Memory B cell (primary cell): ENCODE measurements at places on chromosomes 6 and 20.
A peak's percentile ranks its signal among the peaks of the same experiment; 100 is the strongest.

DNA sequence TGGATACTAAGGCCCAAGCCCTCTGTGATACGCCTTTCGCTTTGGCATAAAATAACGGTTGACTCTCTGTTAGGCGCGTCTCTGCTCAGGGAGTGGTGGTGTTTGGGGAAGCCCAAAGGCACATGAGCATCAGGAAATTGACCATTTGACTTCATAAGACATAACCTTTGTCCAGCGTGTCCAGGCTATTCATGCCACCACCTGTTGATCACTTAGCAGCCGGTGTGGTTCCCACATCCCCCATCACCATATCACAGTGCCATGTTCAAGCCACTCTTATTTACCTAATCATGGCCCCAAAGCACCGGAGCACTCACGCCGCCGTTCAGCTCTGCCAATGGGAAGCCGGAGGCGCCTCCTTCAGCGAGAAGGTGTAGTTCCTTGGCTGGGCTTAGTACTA is 27.9 kb downstream of the SLCO4A1 start:
- peaks cover 4% of the 10 kb centered on the region for H3K27me3 ChIP-seq
- no peaks in the 10 kb centered on the region for H3K4me1 ChIP-seq

DNA sequence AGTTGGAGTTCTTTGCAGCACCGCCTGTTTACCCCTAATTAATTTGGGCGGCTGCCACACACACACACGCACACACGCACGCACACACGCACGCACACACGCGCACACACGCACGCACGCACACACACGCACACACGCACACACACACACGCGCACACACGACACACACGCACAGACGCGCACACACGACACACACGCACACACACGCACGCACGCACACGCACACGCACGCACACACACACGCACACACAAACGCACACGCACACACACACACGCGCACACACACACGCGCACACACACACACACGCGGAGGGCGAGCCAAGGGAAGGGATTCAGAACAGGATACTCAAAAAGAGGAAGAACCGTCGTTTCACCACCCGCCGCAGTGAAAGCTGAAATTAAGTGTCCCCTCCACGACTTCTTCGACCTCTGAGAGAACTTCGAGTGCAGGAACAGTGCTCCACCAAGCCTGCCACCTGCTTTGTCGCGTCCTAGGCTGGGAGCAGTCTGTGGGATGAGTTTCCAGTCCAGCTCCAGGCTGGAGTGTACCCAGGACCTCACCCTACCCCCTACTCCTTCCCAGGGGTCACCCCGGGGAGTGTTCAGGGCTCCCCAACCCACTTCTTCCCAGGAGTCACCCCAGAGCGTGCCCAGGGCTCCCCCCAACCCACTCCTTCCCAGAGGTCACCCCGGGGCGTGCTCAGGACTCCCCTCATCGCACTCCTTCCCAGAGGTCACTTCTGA is 1.1 kb downstream of the RNASET2 start:
- no peaks in the 10 kb centered on the region for H3K27me3 ChIP-seq
- H3K4me3 ChIP-seq: peak overlapping the region; percentile 95
- peaks cover 21% of the 10 kb centered on the region for H3K36me3 ChIP-seq

DNA sequence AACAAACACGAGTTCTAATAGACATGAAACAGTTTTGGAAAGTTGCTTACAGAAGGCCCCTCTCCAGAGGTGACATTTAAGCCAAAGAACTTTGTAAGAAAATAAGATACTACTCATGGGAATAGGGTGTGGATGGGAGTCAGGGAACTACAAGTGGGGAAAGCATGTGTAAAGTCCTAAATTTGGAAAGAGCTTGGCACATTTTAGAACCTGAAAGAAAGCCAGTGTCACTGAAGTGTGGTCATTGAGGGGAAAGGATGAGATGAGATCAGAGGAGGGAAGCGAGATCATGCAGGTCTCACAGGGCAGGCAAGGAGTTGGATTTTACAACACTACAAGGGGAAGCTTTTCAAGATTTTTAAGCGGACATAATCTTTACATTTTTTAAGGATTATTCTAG is 38.0 kb downstream of the VGLL2 start:
- no peak overlapping the region for H3K4me3 ChIP-seq
- no peak overlapping the region for H3K27ac ChIP-seq
- no peaks in the 10 kb centered on the region for H3K36me3 ChIP-seq
- no peaks in the 10 kb centered on the region for H3K27me3 ChIP-seq

GRCh38 chr6:167779129-167779992 is 47.4 kb upstream of the AFDN start:
- peaks cover 15% of the 10 kb centered on the region for H3K27me3 ChIP-seq
- no peak overlapping the region for H3K4me3 ChIP-seq
- DNase-seq: no peak
- H3K4me1 ChIP-seq: no peaks in the 10 kb centered on the region
- H3K27ac ChIP-seq: no peak overlapping the region

GRCh38 chr6:131897621-131898020 is 53.6 kb downstream of the CCN2 start:
- H3K4me3 ChIP-seq: no peak overlapping the region
- DNase-seq: no peak
- H3K27ac ChIP-seq: no peak overlapping the region
- no peaks in the 10 kb centered on the region for H3K36me3 ChIP-seq

DNA sequence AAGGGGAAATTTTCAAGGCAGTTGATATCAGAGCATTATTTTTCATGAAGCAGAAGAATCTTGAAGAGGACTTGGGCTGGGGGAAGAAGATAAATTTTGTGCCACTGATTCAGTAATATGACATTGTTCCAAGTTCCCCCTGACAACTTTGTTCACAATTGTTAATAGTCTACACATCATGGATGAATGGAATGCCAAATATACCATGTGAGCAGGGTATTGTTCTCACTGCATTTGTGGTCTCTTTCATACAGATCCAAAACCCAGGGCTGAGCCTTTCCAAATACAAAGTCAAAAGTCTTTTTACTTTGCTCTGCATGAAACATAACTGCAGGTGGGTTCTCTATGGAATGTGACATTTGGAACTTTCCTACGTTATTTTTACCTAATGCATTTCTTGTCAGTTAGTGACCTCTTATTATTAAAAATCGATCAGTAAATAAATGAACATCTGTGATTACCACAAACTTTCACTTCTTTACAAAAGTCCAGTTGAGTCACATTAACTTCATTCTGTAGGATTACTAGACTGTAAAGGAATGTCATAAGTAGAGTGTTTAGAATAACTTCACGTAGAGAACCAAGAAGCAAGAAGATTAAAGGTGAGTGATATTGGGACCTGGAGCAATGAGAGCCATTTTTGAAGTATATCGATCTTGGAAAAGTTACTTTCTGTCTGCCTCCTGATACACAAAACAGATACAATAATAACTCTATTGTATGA is 100.9 kb downstream of the RCAN2 start:
- H3K4me1 ChIP-seq: no peaks in the 10 kb centered on the region
- no peak overlapping the region for H3K4me3 ChIP-seq
- peaks cover 2% of the 10 kb centered on the region for H3K27me3 ChIP-seq

- no peaks in the 10 kb centered on the region for H3K4me1 ChIP-seq
- no peak for DNase-seq
- no peaks in the 10 kb centered on the region for H3K36me3 ChIP-seq
Observed at GRCh38 chr6:1335367-1336037, 23.6 kb downstream of the FOXQ1 start.

DNA sequence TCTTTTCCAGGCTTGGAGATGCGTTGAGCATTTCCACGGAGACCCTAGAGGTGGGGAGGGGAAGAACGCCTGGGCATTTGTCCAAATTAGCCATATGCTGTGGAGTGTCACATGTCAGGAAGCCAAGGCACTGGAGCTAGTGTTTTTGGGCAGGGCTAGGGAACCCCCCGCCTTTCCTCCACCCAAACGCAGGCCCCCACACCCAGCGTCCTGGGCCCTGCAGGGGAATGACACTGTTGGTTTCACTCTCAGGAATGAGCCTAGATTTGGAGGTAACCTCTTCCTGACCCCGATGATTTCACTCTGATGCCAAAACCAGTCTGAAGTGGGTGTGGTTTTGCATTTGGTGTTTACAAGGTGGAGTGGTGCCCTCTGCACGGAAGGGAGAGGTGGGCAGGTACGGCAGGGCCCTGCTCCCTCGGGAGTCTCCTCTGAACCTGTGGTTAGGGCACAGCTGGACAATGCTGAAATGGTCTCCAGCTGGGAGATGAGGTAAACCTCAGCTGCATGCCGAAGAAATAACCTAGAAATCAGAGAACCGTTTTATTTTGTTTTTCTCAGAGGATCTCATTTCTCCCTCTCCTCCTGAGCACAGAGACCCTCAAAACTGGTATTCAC is 29.5 kb downstream of the MTHFD1L start:
- H3K4me3 ChIP-seq: no peak overlapping the region
- no peaks in the 10 kb centered on the region for H3K27me3 ChIP-seq
- H3K4me1 ChIP-seq: peaks cover 15% of the 10 kb centered on the region
- peaks cover 1% of the 10 kb centered on the region for H3K36me3 ChIP-seq

- H3K4me1 ChIP-seq: no peaks in the 10 kb centered on the region
- H3K27me3 ChIP-seq: peaks cover 2% of the 10 kb centered on the region
- H3K4me3 ChIP-seq: no peak overlapping the region
- no peak for DNase-seq
Observed at GRCh38 chr6:39214846-39215639, 14.2 kb downstream of the KCNK5 start.

DNA sequence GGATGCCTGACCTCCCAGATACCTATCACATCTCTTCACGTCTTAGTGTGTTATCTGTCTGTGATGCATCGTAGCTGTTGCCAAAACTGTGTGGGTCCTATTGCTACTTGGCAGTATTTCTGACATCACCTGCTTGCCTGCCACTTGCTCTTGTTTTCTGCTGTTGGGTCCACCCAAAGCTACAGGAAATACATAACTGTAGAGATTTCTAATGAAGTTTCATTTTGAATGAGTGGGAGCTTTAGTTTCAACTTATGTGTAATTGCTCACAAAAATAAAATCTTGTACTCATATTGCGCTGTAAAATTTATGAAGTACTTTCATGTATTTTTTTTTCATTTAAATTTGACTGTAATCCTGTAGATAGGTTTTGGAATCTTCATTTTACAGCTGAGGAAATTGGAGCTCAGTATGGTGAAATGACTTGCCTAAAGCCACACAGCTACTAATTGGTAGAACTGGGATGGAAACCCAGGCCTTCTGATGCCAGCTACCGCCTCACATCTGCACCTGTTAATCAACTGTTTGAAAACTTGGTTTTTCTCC is 113.6 kb upstream of the MAN1A1 start:
- no peak overlapping the region for H3K4me3 ChIP-seq
- peaks cover 6% of the 10 kb centered on the region for H3K4me1 ChIP-seq
- H3K27ac ChIP-seq: peak overlapping the region; percentile 38

GRCh38 chr6:41733707-41734665 is 1.4 kb downstream of the TFEB start:
- peak overlapping the region; percentile 88 for H3K27ac ChIP-seq
- peak; percentile 78 for DNase-seq
- peaks cover 26% of the 10 kb centered on the region for H3K4me1 ChIP-seq
- H3K36me3 ChIP-seq: peaks cover 7% of the 10 kb centered on the region
- H3K27me3 ChIP-seq: no peaks in the 10 kb centered on the region
- peak overlapping the region; percentile 91 for H3K4me3 ChIP-seq

DNA sequence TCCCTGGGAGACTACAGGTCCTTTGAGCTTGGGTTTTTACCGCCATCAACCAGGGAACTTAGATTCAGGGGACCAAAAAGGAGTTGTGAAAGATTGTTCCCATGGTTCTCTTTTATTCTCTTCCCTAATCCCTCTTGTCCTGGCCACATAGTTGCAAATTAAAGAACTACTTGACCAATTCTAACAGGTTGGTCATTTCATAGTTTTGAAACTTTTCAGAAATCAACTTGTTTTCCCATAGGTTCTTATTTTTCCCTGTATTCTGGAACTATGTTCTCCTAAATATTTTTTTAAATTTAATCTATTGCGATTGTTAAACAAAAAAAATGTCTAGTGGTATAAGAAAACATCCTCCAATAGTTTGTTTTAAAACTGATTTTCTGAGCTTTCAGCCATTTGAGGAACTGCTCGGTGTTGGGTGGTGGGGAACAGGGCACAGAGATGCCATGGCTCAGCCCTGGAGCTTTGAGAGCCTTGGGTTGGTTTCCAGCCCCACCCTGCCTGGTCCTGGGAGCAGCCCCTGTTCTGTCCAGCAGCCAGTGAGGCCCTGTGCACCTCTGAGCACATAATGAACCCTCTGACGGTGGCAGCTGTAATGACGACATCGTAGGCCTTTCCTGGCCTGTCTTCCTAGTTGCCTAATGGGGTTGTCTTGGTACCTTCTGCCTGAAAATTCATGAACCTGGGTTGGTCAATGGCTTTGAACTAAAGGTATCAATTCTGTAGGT is 53.5 kb downstream of the TBC1D7 start:
- H3K36me3 ChIP-seq: peaks cover 16% of the 10 kb centered on the region
- peak overlapping the region; percentile 98 for H3K27ac ChIP-seq
- H3K27me3 ChIP-seq: no peaks in the 10 kb centered on the region
- peaks cover 47% of the 10 kb centered on the region for H3K4me1 ChIP-seq
- peak overlapping the region; percentile 92 for H3K4me3 ChIP-seq

GRCh38 chr20:6588296-6588695 is 179.2 kb upstream of the BMP2 start:
- H3K27me3 ChIP-seq: no peaks in the 10 kb centered on the region
- H3K4me1 ChIP-seq: no peaks in the 10 kb centered on the region
- no peak overlapping the region for H3K4me3 ChIP-seq
- H3K27ac ChIP-seq: no peak overlapping the region
- H3K36me3 ChIP-seq: no peaks in the 10 kb centered on the region

DNA sequence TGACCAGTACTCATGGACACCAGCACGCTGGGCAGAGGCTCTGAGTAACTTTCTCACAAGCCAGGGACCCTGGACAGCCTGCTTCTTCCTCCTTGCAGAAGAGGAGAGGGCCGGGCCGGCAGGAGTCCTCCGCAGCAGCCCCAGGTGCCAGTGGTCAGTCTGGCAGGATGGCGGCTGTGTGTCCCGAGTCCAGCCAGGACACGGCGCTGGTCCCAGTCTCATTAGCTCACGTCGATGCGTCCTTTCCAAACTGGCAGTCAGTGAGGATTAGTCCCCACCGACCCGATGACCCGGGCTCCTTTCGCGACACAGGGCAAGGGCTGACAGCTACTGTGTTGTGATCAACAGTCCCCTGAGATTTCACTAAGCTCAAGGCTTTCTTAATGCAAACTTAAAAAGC is 267.0 kb downstream of the TAF4 start:
- no peaks in the 10 kb centered on the region for H3K4me1 ChIP-seq
- DNase-seq: no peak
- peaks cover 4% of the 10 kb centered on the region for H3K27me3 ChIP-seq
- H3K4me3 ChIP-seq: no peak overlapping the region

DNA sequence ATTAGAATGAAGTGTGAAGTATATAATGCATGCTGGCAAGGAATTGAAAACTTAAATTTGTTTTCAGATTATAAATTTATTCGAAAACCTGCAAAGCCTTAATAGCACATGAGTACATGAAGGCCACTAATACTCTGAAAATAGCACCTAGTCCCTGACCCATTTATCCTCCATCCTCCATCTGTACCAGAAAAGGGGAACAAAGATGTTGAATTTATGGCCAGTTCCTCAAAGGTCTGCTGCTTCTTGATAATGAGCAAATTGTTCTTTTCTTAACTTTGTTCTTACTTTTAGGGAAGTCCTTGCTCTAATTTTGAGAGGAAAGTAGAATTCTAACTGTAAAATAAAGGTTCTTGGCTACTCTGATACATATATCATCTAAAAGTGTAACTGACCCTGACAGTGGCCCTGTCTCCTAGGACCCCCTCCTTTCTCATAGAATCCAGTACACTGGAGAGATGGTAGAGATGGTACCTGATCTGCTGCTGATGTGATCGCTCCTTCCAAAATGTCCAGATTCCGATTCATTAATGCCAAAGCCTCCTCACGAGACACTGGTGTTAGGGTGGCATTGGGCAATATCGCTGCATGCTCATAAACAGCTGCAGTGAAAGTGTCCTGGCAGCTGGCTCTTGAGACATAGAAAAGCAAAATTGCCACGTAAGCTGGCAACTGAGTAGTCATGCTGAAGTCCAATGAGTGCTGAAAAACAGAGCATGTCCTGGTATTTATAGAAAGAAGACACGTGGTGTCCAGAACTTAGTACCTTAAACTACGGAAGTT is at the start of gene VNN1:
Gene VNN1 (minus strand): TSS at position 704 of the 783 bp plus-strand sequence. CDS start 20 bp downstream, at position 684.
- H3K36me3 ChIP-seq: no peaks in the 10 kb centered on the region
- no peak within 1 kb of the TSS for H3K27ac ChIP-seq
- DNase-seq: peak; percentile 8
- H3K4me3 ChIP-seq: no peak within 1 kb of the TSS
- H3K4me1 ChIP-seq: peaks cover 5% of the 10 kb centered on the region
